ENCODE measurements at places on chromosomes 12 and 14.

- no peak for DNase-seq
Measured at GRCh38 chr14:20512177-20512905, 7.0 kb downstream of the RNASE10 start.

- no peak for DNase-seq
Measured at GRCh38 chr12:95787274-95787818, 3.2 kb downstream of the NTN4 start.

- DNase-seq = no peak
Measured at GRCh38 chr12:55862286-55862685, 19.6 kb upstream of the MMP19 start.

- DNase-seq = no peak
Measured at GRCh38 chr12:4580281-4580688, 18.3 kb downstream of the DYRK4 start.

- DNase-seq = no peak
Measured at GRCh38 chr12:5026342-5026938, 17.2 kb upstream of the KCNA5 start.

GRCh38 chr12:39300799-39301198 is 142.1 kb downstream of the KIF21A start:
- no peak for DNase-seq
